GM12892 (cell line): ENCODE measurements at places on chromosomes 1 and 21.

- DNase-seq = no peak
Measured at GRCh38 chr21:35072960-35073359, 23.9 kb upstream of the RUNX1 start.

DNA sequence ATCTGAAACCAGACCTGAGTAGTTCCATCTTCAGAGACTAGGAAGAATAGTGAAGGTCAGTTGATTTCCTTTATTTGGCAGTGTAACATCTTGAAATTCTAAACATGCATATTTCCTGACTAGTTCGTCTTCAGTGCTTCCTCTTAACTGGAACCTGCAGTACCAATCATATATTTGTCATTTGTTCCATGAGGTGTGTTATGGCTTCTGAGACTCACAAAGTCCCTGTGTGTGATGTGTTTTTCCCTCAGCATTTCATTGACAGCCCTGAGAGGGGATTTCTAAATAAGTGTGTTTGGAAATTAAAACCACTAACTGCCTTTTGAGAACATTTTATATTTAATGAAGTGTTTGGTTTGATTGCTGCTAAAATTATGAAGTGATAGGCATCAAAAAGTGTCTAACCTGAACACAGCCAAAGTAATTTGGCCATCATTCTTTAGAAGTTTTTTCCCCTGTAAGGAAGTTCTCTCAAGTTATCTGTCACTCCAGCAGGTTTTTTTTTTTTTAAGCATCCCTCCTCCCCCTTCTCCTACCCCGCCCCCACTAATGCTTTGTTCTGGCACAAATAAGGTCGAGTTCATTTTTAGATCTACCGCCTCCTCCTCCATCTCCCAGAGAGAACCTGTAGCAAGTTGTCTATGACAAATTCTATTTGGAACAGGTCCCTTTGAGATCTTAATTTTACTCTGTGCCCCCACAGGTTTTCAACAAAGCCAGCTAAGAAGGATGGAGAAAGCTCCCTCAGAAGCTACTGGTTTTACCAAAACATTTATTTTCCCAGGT lies 61.4 kb downstream of the TMEM200B start:
- no peak for DNase-seq

DNA sequence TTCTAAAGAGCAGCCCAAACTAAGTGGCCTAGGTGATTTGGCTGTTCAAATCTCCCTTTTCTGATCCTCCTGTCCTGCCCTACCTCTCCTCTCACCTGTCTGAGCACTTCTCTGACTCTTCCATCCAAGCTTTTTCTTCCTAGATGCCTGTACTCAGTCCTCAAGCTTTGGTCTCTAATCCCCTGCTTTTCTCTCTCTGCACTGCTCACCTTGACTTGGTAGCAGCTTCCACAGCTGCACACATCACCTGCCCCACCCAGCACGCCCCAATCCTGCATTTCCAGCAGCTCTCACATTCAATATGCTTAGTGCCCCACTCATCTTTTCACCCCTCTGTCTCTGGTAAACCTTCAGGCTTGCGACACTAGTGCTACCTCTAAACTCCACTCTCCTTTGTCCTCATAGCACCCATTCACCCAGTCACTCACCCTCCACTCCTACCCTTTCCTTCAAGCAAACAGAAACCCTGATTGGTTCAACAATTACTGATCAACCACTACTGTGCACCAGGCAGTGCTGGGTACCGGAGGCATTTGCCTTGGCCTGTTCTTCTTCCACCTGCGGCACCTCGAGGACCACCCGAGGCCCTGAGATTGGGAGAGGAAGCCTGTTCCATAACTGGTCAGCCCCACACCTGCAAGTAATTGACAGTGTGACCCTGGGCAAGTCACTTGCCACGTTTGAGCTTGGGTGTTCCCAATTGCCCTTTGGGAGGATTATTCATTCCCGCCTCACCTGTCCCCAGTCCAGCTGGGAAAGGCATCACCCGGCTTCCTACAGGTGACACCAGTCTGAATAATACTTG lies 136.1 kb upstream of the EDN2 start:
- no peak for DNase-seq

GRCh38 chr1:25664357-25665199 lies 48.0 kb downstream of the MAN1C1 start:
- DNase-seq = no peak

DNA sequence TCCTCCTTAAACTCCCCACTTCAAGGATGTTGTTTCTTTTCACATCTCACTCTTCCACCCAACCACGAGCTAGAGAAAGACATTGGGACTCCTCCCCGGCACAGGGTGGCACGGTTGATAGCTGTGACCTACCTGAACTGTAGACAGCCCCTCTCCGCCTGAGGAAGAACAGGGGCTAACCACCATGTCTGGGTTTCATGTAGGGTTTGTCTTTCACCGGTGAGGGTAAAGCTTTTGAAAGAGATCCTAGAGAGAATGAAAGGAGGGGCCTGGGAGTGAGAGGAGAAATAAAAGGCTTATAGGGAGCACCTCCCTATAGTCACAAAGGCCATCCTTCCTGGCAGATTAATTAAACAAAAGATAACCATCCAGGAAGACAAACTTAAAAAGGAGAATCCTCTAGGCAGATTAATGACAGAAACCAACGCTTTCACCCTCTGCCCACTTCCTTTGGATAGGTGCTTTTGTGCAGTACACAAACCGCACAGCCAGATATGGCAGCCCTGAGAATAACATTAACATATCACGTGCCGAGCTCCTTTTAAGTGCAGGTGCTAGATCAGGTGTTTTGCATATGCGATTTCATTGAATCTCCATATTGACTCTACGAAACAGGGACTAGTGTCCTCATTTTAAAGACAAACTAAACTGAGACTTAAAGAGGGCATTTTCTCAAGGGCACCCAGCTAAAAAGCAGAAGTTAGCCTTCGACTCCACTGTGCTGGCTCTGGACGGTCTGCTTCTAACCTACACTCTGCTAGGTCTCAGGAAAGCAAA lies 178.1 kb upstream of the RUNX1 start:
- no peak for DNase-seq

- peak; percentile 29 for DNase-seq
Measured at GRCh38 chr1:116909512-116910378, at the start of gene PTGFRN. TSS of gene PTGFRN (plus strand) at chr1:116909916. CDS start at chr1:116910204, 288 bp downstream.

DNA sequence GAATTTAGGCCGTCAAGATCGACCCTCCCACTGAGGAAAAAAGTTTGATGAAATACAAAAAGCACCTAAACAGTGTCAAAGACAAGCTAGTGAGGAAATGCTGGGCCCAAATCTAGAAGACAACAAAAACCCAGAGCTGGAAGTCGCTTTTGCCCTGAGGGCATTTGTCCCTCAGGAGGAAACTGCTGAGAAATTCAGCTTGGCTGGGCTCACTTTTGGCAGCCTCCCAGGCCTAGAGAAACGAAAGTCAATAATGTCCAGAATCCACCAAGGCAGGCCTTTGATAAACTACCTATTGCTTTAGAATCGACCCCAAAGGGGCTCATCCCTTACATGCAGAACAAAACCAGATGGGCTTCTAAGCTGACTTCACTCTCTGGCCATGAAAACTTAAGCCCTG lies 38.9 kb downstream of the SYT2 start:
- no peak for DNase-seq

GRCh38 chr1:196393742-196394141 lies 214.5 kb downstream of the KCNT2 start:
- DNase-seq = no peak
